ENCODE measurements at places on chromosomes 1 and 21. TPM values are rescaled to one million over a fixed set of nuclear protein-coding genes. Genes with fewer than 3 reads are reported as not detected.

DNA sequence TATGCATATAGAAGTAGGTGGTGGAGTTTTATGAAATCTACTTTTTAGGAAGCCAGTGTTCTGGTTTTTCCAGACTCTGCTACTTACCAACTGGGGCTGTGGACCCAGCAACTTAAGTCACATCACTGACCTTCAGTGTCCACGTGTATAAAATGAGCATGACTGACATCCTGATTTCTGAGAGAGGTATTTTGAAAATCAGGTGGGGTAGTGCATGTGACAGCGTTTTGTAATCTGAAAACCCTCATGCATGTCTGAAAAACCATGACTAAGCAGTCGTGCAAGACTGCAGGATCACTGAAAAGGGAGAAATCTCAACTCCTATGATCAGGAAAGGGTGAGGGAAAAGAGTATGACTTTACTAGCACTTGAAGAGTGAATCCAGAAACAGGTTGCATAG is 26.1 kb downstream of the CR1L start:
- no peak for DNase-seq

- DNase-seq = no peak
Measured at GRCh38 chr1:110151175-110151669, 928 bp downstream of the SLC6A17 start.

GRCh38 chr1:119631433-119632102 is 16.5 kb downstream of the ZNF697 start:
- DNase-seq = no peak

- DNase-seq = no peak
Measured at GRCh38 chr1:227793948-227794816, 21.3 kb upstream of the PRSS38 start.

DNA sequence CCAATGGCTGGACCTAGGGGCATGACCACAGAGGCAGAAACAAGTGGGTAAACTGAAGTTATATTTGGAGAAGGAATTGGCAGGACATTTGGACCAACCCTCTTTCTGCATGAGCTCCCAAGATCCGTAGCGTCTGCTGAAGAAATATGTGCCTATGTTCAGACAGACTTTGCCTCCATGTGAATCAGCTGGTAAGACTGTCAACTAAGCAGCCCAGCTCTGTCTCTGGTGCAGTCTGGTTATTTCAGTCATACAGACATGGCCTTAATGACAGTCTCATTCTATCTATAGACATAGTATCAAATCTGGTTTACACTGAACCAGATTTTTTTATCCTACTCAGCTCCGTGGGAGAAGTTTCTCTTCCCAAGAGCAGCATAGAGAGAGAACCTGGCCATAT is 63.1 kb upstream of the PBX1 start:
- DNase-seq = no peak

DNA sequence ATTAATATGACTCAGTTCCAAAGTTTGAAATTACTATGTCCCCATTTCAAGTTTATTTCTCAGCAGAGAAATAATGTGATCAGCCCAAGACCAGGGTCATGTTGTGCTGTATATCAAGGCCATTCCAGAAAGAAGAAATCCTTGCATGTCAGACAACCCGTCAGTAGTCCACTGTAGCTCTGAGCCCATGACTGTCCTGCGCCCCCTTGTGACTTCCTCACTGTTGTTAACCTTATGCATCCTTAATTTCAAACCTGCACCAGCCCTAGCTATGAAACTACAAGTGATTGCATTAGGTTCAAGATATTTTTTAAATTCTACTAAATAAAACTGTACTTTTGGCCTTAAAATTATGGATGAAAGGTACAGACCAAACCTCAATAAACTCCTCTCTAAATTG is 133.0 kb downstream of the LRRC7 start:
- DNase-seq = peak; percentile 6

GRCh38 chr21:43187715-43188114 is 18.9 kb downstream of the CRYAA start:
- no peak for DNase-seq

GRCh38 chr1:55215194-55216021 is at the start of gene USP24:
USP24 (minus strand) TSS chr1:55215364; CDS start chr1:55215113, 251 bp downstream.
- peak; percentile 39 for DNase-seq

DNA sequence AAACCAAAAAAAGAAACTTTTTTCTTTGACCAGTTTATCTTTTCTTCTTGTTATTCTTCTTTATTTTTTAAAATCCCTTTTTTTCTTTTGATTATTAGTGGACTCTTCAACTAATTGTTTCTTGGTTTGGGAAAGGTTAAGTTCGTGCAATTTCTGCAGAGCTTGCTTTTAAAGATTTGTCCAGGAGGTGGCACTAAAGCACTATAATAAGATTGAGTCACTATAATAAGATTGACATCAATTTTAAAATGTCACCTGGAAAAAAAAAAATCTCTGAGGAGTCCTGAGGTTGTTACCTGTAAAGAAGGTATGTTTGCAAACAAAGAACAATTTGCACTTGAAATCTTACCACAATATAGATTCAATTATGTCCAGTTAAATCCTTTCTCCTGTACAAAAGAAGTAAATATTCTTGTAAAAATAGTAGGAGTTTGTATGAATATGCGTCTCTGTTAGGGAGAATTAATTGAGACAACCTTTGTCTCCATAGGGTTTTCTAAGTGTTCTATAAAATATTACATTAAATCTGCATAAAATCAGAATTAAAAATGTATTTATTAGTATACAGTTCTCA is 166.7 kb downstream of the ADGRL4 start:
- peak; percentile 31 for DNase-seq

DNA sequence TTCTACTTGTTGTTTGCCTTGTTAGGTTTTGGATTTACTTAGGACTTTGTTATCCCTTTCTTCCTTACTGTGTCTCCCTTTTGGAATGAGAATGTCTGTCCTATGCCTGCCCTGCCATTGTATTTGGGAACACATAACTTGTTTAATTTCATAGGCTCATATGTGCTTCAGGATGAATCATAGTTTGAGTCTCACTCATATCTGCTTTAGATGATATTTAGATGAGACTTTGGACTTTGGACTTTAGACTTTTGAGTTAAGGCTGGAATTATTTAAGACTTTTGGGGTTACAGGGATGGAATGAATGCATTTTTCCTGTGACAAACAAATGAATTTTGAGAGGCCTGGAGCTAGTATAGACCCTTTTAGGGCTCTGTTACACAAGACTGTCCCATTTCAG is 33.4 kb downstream of the PSMG1 start:
- no peak for DNase-seq

- no peak for DNase-seq
Measured at GRCh38 chr1:209547626-209548025, 35.9 kb upstream of the CAMK1G start.

DNA sequence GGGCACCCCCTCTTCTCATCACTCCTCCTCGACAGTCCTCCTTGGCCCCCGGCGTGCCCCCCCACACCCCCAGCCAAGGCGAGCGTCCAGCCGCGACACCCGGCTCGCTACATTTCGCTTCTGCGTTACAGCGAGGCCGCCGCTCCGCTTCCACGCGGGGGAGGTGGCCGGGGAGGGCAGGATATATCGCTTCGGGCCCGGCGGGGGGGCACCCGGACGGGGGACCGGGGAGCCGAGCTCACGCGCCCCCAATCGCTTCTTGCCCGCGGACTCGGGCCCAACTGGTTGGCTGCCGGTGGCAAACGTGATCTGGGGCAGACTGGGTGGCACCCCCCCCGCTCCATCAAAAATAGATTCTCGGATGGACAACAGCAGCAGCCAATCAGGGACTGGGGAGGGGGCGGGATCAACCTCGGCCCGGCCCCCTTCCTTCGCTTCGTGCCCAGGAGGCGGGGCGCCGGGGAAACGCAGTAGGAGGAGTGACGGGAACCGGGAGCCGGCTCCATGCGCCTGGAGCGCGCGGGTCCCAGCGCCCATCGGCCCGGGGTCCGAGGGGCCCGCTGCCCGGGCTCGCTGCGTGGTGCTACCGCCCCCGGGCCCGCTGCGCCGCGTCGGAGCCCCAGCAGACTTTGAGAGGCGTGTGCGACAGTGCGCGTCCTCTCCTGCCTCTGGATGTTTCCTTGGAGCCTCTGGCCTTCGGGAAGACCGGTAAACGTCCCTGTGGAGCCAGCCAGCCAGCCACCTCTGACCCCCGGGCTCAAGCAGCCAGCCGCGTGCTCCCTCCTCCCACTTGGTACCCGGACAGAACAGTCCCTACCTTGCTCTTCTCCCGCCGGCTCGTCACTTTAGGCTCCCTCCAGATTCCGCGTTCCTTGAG is at the start of gene SLC41A1:
TSS of gene SLC41A1 (minus strand) at position 321 of the 877 bp plus-strand sequence. CDS start 2,757 bp downstream, outside the sequence.
- DNase-seq = peak; percentile 76

- DNase-seq = no peak
Measured at GRCh38 chr1:158916085-158916484, 15.3 kb upstream of the PYHIN1 start.

- no peak for DNase-seq
Measured at GRCh38 chr1:90357995-90358394, 359.1 kb downstream of the BARHL2 start.

GRCh38 chr1:31651766-31652165 is 7.1 kb upstream of the PEF1 start:
- DNase-seq = no peak

DNA sequence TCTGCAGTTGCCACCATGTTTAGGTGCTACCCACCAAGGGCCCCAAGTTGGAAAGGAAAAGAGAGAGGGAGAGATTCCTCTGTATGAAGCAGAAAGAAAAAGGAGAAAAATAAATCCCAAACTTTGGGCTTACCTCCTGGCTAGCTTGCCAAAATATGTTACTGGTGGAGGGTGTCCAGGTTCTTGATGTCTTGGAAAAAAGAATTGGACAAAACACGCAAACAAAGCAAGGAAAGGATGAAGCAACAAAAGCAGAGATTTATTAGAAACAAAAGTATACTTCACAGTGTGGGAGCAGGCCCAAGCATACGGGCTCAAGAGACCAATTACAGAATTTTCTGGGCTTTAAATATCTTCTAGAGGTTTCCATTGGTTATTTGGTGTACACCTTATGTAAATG is 204.5 kb upstream of the LRRC7 start:
- DNase-seq = no peak

DNA sequence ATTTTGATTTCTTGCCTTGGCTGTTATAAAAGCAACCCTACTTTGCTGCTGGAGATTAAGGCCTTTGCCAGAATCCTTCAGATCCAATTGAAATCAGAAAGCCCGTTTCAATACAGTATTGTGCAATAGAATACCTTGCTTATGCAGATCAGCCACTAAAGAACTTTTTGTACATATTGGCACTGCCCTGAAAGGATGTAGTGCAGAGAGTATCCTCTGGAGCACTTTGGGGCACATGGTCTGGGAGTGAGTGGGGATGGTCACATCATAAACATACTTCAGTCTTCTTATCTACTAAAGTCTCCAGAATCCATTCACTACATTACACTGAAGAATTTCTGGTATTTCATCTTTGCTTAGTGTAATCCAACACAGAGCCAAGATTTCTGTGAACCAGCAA is 189.0 kb downstream of the CENPF start:
- DNase-seq = no peak

- DNase-seq = no peak
Measured at GRCh38 chr1:45654540-45655280, 30.9 kb upstream of the CCDC17 start.

DNA sequence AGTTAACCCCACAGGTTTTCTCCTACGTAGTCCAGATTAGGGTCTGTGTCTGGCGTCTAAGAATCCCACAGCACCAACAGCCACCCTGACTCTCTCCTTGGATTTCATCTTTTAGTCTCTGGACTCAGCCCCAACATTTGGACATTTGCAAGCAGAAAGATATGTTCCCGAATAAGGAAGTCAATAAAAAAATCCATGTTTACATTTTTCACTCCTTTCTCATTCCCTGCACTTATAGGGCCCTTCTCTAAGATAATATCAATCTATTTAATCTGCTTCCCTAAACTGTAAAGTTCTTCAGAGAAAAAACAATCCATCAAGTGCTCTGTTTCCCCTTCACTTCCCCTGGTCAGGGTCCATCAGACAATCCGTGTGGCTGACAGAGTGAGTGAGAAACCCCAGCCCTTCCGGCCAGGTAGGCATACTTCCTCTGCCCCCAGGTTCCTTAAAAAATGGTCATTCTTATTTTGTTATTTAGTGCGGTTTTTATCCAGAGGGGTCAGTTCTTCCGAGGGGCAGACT is 105.9 kb upstream of the CDC42BPA start:
- no peak for DNase-seq

GRCh38 chr1:109263597-109264378 is 14.4 kb downstream of the CELSR2 start:
- peak; percentile 88 for DNase-seq

GRCh38 chr21:41743321-41744027 is 23.4 kb downstream of the RIPK4 start:
- DNase-seq = no peak

- DNase-seq = no peak
Measured at GRCh38 chr1:66240491-66241484, 293.2 kb upstream of the SGIP1 start.

DNA sequence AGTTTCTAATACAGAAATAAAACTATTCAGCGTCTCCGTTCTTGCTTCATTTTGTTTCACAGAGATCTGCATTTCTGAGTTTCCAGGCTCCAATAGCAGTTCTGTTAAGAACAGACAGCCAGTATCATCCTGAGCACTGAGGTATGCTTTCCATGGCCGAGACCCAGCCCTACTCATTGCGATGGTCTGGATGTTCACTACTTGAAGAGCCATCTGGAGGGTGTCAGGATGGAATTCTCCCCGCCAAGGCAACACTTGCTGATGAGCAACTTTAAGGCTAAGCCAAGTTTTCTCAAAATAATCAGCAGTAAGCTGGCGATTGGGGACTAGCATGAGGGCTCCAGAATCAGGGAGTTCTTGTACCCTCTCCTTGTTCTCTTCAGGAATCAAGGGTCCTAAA is 7.7 kb upstream of the BCL2L15 start:
- DNase-seq = no peak

DNA sequence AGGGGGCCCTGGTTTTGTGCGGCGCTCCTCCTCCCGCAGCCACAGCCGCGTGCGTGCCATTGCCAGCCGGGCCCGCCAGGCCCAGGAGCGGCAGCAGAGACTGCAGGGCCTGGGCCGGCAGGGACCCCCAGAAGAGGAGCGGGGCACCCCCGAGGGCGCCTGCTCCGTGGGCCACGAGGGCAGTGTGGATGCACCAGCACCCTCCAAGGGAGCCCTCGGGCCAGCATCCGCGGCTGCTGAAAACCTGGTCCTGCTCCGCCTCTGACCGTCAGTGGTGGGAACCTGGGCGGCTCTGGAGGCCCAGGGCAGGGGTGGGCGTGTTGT is 21.5 kb downstream of the PANK4 start:
- DNase-seq = no peak

Gene SLC22A15
- total RNA-seq = 3.1 TPM

Gene RGS13
- not detected for total RNA-seq

Gene AK2
- total RNA-seq = 233 TPM
